ENCODE measurements at places on chromosomes 11 and 22.
A peak's percentile ranks its signal among the peaks of the same experiment; 100 is the strongest.

- DNase-seq, result no peak
These were observed 5.2 kb downstream of the FXYD2 start for GRCh38 chr11:117819096-117820040.

DNA sequence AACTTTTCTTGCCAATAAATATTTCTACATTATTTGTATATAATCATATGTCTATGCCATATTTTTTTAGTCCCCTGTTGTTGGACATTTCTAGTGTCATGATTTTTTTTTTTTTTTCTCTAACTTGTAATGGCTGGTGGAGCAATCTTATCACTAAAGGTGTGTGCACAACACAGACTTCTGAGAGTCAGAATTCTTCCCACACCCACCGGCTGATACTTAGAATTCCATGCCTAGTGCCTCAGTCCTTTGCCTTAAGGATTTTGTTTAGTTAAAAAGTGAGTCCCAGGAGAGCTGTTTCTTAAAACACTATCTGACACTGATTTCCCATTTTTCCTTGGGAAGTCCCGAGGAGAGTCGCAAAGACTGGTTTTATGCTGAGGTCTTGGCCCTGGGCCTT lies 87.7 kb upstream of the BARX2 start:
- DNase-seq, result no peak

- DNase-seq, result no peak
These were observed 579.7 kb upstream of the CCDC90B start for GRCh38 chr11:83865636-83866461.

GRCh38 chr11:10725114-10725906 lies 25.7 kb upstream of the CTR9 start:
- DNase-seq, result peak; percentile 27

GRCh38 chr11:44250421-44250820 lies 59.5 kb downstream of the ALX4 start:
- no peak for DNase-seq

GRCh38 chr11:33835143-33835878 lies 56.6 kb downstream of the LMO2 start:
- DNase-seq, result no peak

DNA sequence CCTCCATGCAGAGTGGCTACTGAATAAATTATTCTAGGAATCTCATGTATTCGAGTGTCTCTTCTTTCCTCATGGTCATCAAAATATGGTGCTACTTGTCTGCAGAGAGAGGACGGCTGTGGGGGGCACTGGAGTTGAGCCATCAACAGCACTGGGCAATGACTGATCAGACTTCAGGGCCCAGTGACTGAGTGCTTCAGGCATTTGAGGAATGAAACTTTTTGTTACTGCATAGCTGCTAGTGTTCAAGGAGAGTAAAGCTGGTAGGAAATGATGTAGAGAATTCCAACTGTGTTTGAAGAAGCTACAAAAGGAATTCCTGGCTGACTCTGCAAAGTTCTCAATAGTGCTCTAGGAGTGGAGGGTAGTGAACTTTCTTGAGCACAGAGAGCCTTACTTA lies 277.7 kb downstream of the CADM1 start:
- DNase-seq, result no peak

GRCh38 chr11:13782390-13783075 lies 114.1 kb downstream of the FAR1 start:
- no peak for DNase-seq

GRCh38 chr11:85619499-85619898 lies 7.6 kb downstream of the DLG2 start:
- DNase-seq, result no peak

- DNase-seq, result no peak
These were observed 70.7 kb downstream of the ARFGAP2 start for GRCh38 chr11:47105974-47106373.

- no peak for DNase-seq
These were observed 9.4 kb downstream of the C11orf91 start for GRCh38 chr11:33691066-33691864.

GRCh38 chr11:35932681-35933319 lies 11.1 kb upstream of the LDLRAD3 start:
- peak; percentile 10 for DNase-seq

DNA sequence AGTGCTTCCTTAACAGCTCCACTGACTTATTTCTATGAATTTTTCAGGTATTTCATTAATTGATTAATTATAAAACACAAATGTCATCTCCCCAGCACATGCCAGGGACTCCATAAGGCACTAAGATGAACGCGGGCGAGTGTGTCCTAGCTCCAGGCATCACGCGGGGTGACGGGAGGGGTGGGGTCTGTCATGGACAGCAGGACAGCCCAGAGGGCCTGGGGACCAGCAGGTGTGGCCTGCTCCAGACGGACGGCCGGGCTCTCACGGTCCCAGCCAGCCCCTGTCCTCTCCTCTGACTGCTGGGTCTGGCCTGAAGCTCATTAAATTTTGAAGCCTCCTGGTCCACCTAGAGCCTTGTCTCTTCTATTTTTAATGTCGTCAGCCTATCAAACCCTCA lies 531.1 kb downstream of the BRD1 start:
- no peak for DNase-seq

DNA sequence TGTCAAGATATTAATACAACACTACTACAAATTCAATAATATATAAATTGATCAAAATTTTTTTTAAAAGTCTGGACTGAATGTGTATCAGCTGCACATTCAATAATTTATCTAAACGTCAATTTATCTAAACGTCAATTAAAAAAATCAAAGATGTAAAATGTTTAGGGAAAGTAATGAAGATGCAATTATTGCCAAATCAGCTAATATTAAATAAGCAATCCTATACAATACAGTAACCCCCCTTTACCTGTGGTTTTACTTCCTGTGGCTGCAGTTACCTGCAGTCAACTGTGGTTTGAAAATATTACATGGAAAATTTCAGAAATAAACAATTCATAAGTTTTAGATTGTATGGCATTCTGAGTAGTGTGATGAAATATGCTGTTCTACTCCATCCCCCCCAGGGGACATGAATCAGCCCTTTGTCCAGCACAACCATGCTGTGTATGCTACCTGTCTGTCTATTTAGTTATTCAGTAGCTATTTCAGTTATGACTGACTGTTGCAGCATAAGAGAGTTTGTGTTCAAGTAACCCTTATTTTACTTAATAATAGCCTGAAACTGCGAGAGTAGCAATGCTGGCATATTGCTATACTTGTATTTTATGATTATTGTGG lies 72.2 kb downstream of the CWF19L2 start:
- no peak for DNase-seq

DNA sequence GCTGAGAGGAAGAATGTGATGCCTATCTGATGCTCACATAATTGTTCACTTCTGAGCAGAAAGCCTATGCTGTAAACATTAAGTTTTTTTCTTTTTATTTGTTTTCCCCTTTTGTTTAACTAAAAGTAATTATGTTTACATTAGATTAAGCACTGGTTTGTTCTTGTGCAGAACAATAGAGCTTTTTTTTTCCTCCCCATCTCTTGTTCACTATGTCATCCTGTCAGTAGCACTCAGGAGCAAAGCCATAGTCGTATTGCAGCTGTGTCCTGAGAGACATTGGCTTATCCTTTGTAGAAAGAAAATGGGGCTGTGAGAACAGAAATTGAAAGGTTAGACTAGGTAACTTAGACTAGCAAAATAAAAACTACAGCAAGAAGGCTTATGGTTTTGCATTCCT lies 301.8 kb upstream of the RAG2 start:
- no peak for DNase-seq

DNA sequence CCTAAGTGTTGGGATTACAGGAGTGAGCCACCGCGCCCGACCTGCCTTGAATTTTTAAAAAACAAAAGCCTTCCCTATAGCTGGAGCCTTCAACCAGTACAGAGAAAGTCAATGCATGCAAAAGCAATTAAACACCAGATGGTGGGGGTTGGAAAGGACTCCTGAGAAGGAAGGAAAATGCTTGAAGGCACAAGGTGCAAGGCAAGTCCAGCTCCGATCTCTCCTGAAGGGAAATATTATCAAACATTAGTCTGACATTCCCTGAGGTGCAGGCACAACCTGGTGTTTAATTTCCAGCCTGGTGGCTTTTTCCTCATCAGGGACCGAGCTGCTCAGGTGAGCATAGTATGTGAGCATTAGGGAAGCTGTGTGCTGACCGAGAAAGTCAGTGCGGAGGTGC lies 12.9 kb upstream of the RAPSN start:
- no peak for DNase-seq

- DNase-seq, result no peak
These were observed 40.9 kb upstream of the OR9Q1 start for GRCh38 chr11:57982776-57983175.

DNA sequence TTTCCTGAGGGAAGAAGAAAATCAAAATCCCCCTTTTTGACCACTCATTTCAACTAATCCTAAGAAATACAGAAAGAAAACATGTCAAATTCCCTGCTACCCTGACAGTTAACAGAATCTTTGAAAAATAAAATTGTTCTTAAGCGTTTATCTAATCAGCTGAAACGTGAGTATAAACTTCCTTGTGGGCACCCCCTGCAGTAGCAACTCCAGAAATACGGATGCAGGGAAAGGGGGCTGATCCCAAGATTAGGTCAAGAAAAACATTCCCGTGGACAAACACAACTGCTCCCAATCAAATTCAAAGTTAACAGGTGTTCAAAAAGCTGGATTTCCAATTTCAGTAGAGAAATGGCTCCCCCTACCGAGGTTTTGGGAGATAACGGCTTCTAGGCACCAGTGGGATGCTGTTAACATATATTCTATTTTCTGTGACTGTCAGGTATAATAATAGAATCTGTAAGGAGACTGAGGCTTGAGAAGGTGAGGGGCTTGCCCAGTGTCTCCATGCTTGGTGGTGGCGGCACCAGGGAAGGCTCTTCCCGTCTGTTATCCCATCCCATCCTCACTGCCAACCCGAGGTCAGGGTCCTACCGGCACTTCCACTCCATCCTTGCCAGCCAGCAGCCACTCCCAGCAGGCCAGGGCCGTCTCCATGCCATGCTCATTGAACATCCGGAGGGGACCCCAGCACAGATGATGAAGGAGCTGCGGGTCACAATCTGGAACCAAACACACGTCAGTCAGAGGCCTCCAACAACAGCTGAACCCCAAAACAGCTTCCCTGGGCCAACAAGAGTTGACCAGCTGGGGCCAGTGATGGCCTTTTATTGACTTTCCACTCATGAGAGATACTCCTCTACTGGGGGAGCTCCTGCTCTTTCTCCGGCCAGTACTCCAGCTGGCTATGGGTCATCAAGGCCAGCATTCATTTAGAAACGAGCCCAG lies 32.0 kb upstream of the SERPIND1 start:
- DNase-seq, result peak; percentile 61

- no peak for DNase-seq
These were observed 71.4 kb downstream of the CHST1 start for GRCh38 chr11:45593992-45594391.

DNA sequence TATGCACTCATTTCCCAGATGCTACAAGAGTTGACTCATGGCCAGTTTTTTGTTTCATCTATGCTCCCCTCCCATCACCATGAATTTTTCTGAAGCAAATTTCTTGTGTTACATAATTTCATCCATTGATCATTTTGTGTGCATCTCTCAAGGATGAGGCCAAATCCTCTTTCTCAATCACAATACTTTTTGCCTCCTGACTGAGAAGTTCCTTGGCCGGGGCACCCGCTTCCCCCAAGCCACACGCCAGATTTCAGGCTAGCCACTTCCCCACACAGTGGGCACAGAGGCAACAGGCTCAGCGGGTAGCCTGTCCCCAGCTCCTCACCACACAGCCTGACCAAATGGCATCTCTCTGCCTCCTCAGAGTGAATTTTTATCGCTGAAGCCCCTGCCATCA lies 9.8 kb upstream of the DSCAML1 start:
- no peak for DNase-seq

GRCh38 chr11:67283481-67283963 lies 5.6 kb upstream of the ANKRD13D start:
- DNase-seq, result no peak

GRCh38 chr22:19442166-19442565 lies 5.3 kb downstream of the C22orf39 start:
- no peak for DNase-seq

- DNase-seq, result no peak
These were observed 10.8 kb downstream of the GNB1L start for GRCh38 chr22:19843857-19844376.

Data from CD4-positive, alpha-beta T cell treated with Interleukin-17A for 1 hour (primary cell).